Natural killer cell (primary cell): ENCODE measurements at places on chromosomes 5 and 9. TPM values are rescaled to one million over a fixed set of nuclear protein-coding genes. Genes with fewer than 3 reads are reported as not detected.

- no peak for DNase-seq
These were observed 50.3 kb downstream of the MYO10 start for GRCh38 chr5:16885635-16886365.

DNA sequence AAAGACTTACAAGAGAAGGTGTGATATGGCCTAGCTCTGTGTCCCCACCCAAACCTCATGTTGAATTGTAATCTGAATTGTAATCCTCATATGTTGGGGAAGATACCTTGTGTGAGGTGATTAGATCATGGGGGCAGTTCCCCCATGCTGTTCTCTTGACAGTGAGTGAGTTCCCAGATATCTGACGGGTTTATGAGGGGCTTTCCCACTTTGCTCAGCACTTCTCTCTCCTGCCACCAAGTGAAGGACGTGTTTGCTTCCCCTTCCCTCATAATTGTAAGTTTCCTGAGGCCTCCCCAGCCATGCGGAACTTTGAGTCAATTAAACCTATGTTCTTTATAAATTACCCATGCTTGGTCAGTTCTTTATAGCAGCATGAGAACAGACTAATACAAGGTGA, 49.0 kb downstream of the CDO1 start:
- no peak for DNase-seq

- DNase-seq = no peak
These were observed 7.2 kb downstream of the GAPT start for GRCh38 chr5:58498340-58498942.

GRCh38 chr5:149228618-149229297, 42.9 kb upstream of the AFAP1L1 start:
- no peak for DNase-seq

GRCh38 chr9:93964685-93965084, 9.5 kb upstream of the BARX1 start:
- DNase-seq = no peak

DNA sequence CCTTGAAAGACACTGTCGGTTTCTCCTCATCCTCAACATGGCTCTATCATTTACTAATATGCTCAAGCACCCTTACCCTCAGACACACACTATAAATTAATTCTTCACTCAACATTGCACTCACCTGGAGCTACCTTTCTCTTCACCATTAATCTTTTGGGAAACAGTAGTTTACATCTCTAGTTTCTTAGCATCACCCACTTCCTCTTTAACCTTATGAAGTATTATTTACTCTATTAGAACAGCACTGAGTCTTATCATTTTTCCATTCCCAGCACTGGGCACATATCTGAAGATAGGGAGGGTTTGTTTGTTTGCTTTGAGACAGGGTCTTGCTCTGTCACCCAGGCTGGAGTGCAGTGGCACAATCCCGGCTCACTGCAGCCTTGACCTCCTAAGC, 213.5 kb downstream of the SMARCA2 start:
- no peak for DNase-seq

GRCh38 chr5:54772684-54773083, 212.7 kb downstream of the ESM1 start:
- DNase-seq = no peak

DNA sequence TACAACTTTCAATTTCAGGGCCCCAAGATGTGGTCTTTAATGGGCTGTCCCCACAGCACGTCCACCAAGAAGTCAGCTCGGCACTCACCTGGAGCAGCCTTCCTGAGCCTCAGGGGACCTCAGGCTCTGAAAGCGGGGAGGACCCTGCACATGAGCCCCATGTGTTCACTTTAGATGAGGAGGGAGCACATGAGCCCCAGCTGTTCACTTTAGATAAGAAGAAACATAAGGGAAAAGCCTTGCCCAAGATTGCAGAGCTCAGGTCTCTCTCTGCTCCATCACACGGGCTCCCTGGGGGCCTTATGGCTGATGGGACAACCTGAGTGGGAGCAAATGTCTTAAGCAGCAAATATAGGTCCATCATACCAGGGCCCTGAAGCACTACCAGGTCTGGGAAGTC, 56.4 kb downstream of the NIPSNAP3B start:
- no peak for DNase-seq

- no peak for DNase-seq
These were observed 233.7 kb upstream of the MSX2 start for GRCh38 chr5:174490728-174491127.

DNA sequence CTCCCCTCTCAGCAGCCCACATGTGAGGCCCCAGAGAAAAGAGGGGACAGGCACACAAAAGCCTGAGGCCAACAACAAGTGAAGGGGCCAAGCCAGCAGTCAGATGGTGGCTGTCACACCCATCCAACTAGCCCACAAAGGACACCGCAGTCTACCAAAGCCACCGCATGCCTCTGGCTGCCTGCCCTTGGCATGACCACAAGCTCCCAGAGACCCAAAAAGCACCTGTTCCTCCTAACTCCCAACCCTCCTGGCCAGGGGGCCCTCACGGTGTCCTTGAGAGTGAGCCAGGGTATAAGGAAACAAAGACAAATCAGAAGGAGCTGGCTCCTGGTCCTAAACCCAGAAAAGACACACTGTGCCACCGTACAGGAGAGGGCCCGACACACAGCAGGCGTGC, 77.8 kb upstream of the LRRTM2 start:
- no peak for DNase-seq

DNA sequence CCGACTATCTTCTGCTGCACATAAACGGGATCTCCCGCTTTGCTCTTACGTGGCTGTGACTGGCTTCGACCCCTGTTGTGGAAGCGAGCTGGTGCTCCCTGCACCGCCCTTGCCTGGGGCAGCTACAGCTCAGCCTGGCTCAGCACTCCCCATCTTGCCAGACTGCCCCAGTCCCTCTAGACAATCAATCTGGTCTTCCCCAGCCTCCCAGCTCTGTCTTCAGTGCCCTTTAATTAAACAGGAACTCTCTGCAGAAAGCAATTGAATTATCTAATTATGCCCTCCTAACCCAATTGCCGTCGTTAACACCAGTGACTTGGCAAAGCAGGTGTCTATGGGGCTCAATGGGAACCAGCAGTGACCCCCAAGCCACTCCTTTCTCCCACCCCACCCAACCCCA, 18.9 kb upstream of the NTNG2 start:
- no peak for DNase-seq

DNA sequence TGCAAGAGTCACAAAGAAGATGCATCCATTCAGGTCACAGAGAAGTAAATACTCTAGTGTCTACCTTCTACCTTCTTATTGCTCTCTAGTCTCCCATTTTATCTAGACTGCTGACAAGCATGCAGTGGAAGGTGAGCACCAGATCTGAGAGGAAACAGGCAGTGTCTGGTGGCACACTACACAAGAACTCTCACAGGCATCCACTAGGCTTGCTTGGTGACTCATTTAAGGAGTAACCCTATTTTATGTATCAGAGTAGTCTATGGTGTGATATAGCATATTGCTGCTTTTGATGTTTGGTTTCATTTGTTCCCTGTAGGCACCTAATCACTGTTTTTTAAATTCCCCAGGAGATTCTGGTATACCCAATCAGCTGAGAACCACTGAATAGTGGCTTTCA, 1.6 kb upstream of the THBS4 start:
- no peak for DNase-seq

DNA sequence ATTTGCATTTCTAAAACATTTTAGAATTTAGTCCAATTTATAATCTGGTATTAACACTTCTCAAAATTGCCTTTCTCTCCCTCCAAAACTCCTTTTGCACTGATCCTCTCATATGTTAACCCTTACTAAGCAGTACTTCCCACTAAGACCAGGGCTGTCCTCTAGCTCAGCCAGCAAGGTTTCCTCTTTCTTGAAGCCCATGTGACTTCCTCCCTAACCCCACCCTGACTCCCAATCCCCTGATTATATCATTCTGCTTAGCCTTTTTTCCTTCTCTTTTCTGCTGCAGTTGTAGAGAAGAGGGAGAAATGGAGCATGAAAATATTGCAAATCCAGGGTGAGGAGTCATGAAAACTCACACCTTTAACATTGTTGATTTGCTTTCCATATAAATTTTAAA, 241.7 kb downstream of the MCTP1 start:
- DNase-seq = no peak

GRCh38 chr5:179171251-179171815, 111.2 kb downstream of the ZNF354C start:
- DNase-seq = no peak

- no peak for DNase-seq
These were observed 130.0 kb downstream of the SEMA6A start for GRCh38 chr5:116444373-116445295.

GRCh38 chr5:173795601-173796000, 92.5 kb upstream of the CPEB4 start:
- DNase-seq = no peak

- DNase-seq = no peak
These were observed 127.1 kb downstream of the TMC1 start for GRCh38 chr9:72648324-72649126.

GRCh38 chr5:100900142-100900795, 2.8 kb downstream of the ST8SIA4 start:
- no peak for DNase-seq

GRCh38 chr5:932628-933250, 40.1 kb downstream of the TRIP13 start:
- DNase-seq = no peak

DNA sequence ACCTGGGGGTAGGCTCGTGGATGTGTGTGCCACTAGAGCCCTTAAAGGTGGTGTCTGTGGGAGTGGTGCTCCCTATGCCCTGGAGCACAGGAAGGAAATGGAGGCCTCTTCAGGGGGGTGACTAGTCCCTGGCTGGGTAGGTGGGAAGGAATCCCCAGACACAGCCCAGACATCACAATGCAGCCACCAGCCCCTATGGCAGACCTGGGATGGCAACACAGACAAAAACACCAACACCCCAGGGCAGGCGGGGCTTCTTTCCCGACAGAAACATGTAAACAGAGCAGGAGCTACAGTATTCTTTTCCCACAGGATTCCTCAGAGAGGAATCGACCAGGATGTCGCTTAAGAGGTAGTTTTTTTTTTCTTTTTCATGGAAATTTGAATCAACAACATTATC, 10.4 kb upstream of the NR5A1 start:
- no peak for DNase-seq

DNA sequence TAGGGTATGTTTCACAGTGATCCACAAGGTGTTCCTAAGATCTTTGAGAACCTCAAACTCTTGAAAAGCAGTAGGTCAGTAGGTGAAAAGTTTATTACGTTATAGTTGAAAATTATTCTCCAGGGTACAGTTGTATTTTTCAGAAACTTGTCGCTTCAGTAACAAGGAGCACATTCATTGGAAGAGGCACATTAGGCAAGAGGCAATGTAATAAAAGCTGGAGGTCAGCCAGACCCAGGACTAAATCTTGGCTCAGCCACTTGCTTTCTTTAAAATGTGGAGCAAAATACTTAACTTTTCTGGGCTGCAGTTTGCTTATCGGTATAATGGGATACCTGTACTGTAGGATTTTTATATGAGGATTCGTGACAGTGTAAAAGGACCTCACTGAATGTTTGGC, 45.6 kb downstream of the TLE4 start:
- DNase-seq = no peak

DNA sequence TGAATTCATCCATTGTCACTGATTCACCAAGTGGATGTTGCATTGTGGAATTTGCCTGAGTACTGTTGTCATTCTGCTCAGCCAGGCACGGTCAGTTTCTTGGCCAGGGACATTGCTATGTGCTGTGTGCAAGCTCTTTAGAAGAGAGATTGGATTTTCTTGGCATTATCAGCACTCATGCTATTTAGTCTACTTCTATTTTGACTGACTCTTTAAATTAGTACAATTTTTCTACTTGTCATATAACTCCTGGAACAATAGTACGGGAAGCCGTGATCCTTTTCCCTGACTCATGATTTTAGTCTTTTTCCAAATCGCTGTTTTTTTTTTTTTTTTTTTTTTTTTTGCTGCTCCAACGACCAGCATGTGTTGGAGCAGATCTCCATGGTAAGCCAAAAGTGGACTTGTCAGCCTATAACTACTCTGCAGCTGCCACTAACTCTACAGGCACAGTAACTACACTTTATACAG, 129.7 kb downstream of the CDC42SE2 start:
- no peak for DNase-seq

GRCh38 chr9:110958847-110959246, 79.4 kb downstream of the LPAR1 start:
- DNase-seq = no peak

DNA sequence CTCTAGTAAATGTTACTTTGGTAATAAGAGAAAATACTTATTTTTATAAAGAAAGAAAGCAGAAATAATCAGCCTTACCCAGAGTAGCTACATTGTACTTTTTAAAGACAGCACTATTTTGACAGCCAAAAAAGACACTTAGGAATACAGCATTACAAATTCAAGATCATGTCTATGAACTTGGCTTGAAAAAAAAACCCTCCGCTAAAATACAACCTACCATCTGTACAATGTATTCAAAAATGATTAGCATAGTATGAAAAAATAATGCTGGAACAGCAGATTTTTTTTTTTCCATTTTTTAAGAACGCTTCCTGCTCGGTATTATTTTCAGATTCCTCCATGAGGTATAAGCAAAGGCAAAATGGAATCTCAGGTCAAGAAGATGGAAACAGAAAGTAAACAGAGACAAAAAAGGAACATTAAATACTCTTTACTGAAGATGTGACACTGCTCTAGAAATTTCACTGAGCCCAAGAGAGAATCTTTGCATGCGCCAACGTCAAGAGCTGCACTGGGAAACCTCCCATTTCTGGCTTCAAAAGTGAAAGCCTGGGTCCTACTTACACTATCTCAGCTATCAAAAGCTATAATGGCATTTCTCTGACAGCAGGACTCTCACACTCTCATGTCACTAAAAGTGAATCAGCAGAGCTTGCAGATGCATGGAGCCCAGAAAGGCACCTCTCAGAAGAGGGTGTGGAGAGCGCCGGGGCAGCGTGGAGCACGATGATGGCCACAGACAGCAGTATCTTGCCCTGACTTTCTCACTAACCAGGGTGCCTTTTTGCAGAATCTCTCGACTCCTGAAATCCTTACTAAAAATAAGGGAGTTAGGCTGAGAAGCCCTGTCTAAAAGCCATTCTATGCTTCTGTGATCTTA, 167.4 kb downstream of the ELAVL2 start:
- no peak for DNase-seq

Gene MOB3B
- total RNA-seq = 0.28 TPM

Gene TAS2R1
- not detected for total RNA-seq

Gene ADAMTS16
- total RNA-seq = not detected

Gene AFAP1L1
- 0.23 TPM for total RNA-seq

Gene ABLIM3
- 0.41 TPM for total RNA-seq

Gene ZNF483
- total RNA-seq = 5.7 TPM

Gene CEL
- 0.42 TPM for total RNA-seq

Gene PRSS3
- total RNA-seq = not detected

Gene C9
- 0.52 TPM for total RNA-seq

Gene LYRM7
- total RNA-seq = 9.7 TPM

Gene CBY3
- total RNA-seq = not detected

Gene HTR4
- not detected for total RNA-seq

Gene PCDHB7
- total RNA-seq = not detected

Gene SLCO6A1
- total RNA-seq = not detected

Gene SH3GLB2
- 65.4 TPM for total RNA-seq

Gene PRDM9
- total RNA-seq = not detected
